ENCODE measurements at places on chromosomes 5 and 9.
A peak's percentile ranks its signal among the peaks of the same experiment; 100 is the strongest.

DNA sequence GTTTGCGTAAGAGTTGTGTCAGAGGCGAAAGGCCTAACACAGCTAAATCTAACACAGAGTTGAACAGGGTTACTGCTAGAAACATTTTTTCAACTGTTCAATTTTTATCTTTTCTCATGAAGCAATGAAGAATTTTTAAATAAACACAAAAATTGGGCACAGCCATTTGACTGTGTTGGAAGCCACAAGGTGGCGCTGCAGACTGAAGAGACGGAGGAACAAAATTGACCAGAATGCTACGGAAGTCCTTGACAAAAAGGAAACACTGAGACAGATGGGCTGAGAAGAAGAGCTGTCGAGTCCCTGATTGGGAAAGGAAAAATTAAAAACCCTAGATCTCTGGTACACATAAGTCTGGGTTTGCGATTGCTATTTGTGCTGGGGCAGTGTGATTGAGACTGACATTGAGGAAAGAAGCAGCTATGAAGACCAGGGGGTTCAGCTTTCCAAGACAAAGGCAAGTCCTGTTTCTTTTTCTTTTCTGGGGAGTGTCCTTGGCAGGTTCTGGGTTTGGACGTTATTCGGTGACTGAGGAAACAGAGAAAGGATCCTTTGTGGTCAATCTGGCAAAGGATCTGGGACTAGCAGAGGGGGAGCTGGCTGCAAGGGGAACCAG lies at the start of gene PCDHB9:
PCDHB9 (plus strand) TSS at position 265 of the 616 bp plus-strand sequence; CDS start at position 423, 158 bp downstream.
- DNase-seq: peak; percentile 27

GRCh38 chr5:423233-423565 lies 19.8 kb upstream of the EXOC3 start:
- DNase-seq: no peak

- no peak for DNase-seq
These were observed 937 bp downstream of the TMOD1 start for GRCh38 chr9:97502222-97502983.

DNA sequence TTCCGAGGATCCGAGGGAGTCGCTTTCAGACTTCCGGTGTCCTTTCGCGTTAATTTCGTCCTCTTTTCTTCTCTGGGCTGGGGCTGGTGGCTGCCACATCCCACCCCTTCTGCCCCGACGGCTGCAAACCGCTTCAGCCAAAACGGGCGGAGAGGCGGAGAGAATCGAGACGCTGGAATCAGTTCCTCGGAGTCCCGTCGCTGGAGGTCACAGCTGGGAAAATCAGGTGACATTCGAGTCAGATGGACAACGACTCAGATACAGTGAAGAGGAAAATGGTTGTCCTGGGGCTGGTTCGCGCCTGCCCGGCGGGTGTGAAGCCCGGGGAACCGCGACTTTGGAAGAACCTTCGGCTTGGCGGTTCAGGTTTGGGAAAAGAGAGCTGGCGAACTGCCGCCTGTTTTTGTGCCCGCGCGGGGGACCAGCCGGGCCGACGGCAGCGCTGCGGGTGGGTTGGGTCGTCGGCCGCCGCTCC lies 8.9 kb upstream of the NKX2-5 start:
- no peak for DNase-seq

DNA sequence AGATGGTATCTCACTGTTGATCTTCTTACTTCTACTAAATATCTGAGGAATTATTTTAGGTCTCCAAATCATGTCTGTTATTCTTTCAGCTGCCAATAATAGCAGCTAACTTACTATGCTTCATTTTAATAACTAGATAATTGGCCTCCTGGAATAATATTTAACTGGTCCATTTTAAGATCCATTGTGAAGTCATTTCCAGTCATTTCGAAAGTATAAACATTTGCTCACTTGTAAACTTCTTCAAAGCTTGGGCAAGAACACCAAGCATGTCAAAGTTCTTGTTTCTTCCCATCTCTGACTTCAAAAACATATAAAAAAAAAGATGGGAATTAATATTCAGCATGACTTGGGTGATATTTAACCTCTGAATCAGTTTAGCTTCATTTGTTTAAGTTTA lies 61.4 kb upstream of the MRPS30 start:
- DNase-seq: no peak

- no peak for DNase-seq
These were observed 480.8 kb downstream of the PSAT1 start for GRCh38 chr9:78777747-78778146.

- no peak for DNase-seq
These were observed at the start of gene BICD2 for GRCh38 chr9:92764381-92764987. Gene BICD2, minus strand, starts transcription at chr9:92764833. Its CDS starts 89 bp downstream, at chr9:92764744.

DNA sequence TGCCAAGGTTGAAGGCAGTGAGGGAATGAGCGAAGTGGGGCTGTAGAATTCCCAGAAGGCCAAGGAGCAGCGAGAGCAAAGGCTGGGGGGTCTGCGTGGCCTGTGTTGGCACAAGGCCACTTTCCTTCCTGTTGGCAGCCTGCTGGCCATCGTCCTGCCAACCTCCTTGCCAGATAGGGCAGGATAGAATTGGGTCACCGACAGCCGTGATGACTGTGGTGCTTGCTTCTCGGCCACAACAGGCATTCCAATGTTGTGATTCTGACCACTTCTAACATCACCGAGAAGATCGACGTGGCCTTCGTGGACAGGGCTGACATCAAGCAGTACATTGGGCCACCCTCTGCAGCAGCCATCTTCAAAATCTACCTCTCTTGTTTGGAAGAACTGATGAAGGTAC lies 18.9 kb downstream of the TRIP13 start:
- DNase-seq: no peak

- no peak for DNase-seq
These were observed 5.2 kb downstream of the PCSK1 start for GRCh38 chr5:96427824-96428223.

DNA sequence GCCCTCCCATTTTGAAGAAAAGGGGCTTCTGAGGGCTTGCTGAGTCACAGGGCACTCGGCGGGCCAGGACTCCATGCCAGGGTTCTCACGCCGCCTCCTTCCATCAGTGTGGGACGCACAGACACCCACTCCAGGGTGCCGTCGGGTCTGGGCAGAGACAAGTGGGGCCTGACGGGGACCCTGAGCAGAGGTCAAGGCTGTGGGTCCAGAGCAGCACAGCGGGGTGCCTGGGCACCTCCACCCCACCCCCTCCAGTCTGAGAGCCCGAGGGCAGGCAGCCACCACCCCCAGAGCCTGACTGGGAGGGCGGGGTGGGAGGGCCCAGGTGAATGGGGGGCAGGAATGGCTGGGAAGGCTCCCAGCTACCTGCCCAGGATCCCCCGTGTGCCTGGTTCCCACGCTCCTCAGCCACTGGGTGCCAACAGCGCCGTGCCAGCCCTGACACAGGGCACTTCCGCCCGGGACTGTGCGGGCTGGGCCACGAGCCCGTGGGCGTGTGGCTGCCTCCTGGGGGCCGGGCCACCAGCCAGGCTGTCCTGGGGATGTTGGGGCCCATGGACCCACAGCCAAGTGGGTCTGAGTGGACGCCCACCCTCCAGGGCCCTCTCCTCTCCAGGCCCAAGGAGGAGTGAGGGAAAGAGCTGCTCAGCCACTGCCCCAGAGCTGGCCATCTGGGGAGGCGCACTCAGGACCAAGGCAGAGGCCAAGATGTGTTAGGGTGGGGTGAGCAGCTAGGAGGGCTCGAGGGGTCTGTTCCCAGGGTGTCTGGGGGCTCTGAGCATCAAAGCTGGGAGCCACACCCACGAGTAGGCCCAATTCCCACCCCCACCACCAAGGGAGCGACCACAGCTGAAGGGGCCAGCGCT lies 10.1 kb upstream of the NRARP start:
- DNase-seq: no peak

DNA sequence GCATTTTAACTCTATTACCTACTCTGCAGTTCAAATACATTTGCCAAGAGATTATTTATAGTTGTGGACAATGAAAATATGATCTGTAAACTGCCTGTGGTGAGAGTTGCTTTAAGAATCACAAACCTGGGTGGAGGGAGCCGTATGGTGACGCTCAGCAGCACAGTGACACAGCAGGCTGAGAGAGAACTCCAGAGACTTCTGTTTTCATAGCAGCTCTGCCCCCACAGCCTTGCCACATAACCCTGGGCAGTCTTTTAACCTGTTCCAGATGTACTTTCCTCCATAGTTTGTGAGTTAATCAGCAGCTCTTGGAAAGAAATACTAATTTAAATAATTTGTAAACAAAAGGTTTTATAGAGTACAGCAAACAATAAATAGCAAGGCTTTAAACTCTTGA lies 450.5 kb downstream of the ELAVL2 start:
- no peak for DNase-seq

DNA sequence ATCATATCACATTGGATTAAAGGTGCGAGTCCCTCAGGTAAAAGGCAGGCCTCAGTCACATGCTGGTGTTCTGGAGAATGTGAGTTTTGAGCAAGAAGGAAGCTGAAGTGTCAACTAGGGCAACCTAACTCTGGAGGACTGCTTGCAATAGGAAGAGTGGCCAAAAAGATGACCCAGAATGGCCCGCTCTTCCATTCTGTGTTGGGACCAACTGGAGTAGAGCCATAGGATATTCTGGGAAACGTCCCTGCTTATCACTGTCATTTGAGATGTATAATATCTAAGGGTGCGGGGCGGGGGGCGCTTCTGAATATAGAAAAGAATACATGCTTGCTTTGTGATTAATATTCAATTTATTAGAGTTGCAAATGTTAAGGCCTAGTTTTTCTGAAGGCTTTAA lies 7.1 kb upstream of the TRIM7 start:
- no peak for DNase-seq

GRCh38 chr5:154571325-154572035 lies 93.5 kb upstream of the HAND1 start:
- no peak for DNase-seq

GRCh38 chr5:154485850-154486426 lies 7.9 kb upstream of the HAND1 start:
- no peak for DNase-seq

DNA sequence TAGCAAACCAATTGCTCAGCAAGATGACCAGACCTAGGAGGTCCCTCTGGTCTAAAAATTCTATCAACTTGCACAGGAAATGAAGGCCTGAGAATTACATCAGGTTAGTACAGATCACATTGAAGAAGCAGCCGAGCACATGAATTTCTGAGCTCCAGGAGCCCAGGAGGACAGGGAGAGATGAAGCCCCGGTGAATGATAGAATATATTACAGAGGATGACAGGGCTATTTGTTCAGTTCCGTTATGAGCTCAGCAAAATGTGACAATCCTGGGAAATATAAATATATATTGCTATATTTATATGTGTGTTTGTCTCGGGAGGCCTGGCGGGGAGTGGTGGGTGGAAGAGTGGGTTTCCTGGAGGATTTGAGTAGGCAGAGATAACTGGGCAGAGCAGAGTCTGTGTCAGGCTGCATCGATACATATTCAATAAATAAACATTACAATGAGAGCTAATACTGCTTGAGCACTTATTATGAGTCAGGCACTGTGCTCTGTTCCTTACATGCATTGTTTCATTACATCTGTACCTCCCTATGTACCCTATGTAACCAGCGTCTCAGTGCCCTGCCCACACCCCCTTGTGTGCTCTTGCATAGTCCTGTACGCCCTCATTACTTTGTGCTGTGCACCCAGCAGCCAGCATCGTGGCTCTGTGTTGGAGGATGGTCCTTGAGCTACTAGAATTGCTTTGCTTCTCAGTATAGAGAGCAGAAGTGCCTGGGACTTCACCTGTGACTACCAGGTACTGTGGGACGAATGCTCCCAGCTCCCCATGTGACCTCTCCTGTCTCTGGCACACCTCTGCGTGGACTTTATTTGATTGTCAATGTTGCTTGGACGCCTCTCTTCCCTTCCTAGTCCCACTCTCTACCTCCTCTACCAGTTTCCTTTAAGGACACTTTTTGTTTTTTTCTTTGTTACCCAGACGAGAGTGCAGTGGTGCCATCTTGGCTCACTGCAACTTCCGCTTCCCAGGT lies 58.1 kb upstream of the KLF9 start:
- no peak for DNase-seq

DNA sequence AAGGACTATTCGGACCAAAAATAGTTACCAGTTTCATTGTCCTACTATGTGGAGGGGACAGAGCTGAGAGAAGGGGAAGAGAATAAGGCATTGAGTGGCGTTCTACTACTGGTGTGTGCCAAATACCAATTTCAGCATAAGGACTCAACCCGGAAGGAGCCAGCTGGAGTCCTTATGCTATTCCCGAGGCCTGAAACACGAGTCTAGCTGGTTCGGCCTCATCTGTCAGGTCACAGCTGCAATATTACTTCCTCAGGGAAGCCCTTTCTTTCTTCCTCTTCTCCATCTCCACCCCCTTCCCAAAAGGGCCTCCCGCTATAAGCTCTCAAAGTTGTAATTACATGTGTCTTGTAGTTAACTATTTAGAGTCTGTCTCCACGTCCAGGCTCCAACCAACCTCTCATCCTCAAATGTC lies 20.5 kb upstream of the FER start:
- DNase-seq: no peak

- no peak for DNase-seq
These were observed 90.8 kb upstream of the IL7R start for GRCh38 chr5:35765921-35766320.

DNA sequence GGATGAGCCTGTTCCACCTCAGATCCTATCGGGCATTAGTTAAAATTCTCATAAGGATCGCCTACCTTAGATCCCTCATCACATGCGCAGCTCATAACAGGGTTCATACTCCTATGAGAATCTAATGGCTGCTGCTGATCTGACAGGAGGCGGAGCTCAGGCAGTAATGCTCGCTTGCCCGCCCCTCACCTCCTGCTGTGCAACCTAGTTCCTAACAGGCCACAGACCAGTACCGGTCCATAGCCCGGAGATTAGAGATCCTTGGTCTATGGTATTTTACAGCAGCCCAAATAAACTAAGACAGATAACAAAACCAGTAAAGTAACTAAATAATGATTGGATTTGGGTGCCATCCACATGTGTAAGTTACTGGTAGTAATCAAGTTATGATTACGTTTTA lies 17.5 kb downstream of the GOLPH3 start:
- DNase-seq: no peak

GRCh38 chr5:15452781-15453180 lies 47.2 kb upstream of the FBXL7 start:
- DNase-seq: no peak

- no peak for DNase-seq
These were observed 663.8 kb upstream of the KLF4 start for GRCh38 chr9:108153416-108153815.

- DNase-seq: no peak
These were observed 75.3 kb upstream of the IL12B start for GRCh38 chr5:159405611-159406031.

GRCh38 chr9:36945999-36946398 lies 88.1 kb downstream of the PAX5 start:
- DNase-seq: no peak

DNA sequence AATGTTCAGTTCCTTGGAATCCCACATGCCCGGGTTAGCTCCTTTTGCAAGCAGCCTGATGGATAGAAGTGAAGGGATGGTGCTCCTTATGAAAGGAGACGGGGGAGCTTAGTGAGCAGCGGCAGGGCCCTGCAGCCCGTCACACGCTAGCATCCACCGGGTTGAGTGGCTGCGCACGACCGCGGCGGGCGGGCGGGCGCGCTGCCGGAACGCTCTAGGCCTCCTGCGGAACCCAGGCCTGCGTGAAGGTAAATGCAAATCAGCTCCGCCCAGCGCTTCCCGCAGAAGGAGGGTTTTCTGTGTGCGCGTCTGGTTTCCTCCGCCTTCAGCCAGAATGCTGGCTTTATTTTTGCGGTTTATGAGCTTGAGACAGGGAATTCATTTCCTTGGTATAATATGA lies 19.8 kb downstream of the IL12B start:
- no peak for DNase-seq

All from NCI-H1092 treated with DMSO at 0.1 percent for 48 hours (cell line).